Cardiac septum (tissue), 1 donor: ENCODE measurements at places on chromosomes 13 and 19.

GRCh38 chr13:85528491-85529217 lies 270.6 kb downstream of the SLITRK6 start:
- no peak for DNase-seq

- no peak for DNase-seq
Observed at GRCh38 chr13:99980201-99980823, 1.3 kb upstream of the ZIC2 start.

GRCh38 chr19:10193790-10194499 lies 808 bp downstream of the DNMT1 start:
- DNase-seq: no peak

- DNase-seq: no peak
Observed at GRCh38 chr13:98180092-98180491, 3.0 kb upstream of the RNF113B start.

DNA sequence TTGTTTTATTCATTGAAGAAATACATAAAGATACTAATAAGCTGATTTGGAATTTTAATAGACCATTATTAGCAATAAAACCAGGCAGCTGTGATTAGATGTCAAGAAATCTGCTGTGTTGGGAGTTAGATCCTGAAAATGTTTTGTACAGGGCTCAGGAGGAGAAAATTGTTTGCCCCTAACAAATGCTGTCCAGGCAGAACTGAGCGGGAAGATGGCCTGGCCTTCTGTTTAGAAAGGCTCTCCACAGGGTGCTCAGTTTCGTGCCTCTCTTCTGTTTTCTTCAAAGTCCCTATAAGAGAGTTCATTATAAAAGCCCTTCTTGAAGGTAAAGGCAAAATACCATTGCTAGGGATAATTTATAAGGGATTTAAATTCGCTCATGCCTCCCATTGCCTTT lies 64.1 kb downstream of the ERCC5 start:
- DNase-seq: no peak

GRCh38 chr13:62432906-62433305 lies 1017.3 kb upstream of the PCDH20 start:
- DNase-seq: no peak

DNA sequence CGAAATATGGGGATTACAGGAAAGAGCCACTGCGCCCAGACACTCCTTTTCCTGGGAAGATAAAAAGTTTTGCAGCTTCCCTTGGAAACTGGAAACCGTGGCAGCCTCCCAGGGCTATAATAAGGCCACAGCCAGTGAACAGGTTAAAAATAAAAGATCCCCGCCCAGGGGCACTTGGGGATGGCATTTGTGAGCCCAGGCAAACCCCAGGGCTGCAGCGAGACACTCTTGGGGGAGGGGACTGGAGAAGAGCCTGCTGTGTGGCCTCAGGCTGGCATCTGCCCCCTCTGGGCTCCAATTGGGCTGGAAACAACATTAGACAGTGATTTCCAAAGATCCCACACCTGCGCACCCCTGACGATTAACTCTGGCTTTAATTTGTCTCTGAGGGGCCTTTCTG lies 11.2 kb downstream of the FEM1A start:
- DNase-seq: peak; percentile 83
